NCI-H69 (cell line): ENCODE measurements at places on chromosomes 4 and X.

- no peak for DNase-seq
Measured at GRCh38 chr4:187176261-187176910, 452.7 kb upstream of the FAT1 start.

- DNase-seq = peak; percentile 4
Measured at GRCh38 chrX:39633293-39633692, 464.5 kb downstream of the BCOR start.

DNA sequence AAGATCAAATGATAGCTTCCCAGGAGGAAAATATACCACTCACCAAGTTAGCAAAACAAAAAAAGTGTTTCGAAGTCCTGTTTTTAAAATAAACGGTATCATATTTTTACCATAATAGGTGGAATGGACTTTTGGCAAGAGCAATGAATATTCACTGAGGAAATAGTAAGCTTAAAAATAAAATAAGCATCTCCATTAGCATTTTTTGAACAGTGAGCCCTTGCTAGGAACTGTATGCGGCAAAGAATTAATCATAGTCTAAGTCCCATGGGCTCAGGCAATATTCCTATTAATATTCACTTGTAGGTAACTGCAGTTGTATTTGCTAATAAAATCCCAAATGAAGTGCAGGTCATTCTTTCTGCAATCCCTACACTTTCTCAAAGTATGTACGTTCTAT lies 191.7 kb upstream of the GABRA2 start:
- no peak for DNase-seq

GRCh38 chrX:10015723-10016518 lies 48.8 kb downstream of the CLDN34 start:
- peak; percentile 50 for DNase-seq

- no peak for DNase-seq
Measured at GRCh38 chr4:46645126-46645525, 255.2 kb upstream of the GABRA2 start.

DNA sequence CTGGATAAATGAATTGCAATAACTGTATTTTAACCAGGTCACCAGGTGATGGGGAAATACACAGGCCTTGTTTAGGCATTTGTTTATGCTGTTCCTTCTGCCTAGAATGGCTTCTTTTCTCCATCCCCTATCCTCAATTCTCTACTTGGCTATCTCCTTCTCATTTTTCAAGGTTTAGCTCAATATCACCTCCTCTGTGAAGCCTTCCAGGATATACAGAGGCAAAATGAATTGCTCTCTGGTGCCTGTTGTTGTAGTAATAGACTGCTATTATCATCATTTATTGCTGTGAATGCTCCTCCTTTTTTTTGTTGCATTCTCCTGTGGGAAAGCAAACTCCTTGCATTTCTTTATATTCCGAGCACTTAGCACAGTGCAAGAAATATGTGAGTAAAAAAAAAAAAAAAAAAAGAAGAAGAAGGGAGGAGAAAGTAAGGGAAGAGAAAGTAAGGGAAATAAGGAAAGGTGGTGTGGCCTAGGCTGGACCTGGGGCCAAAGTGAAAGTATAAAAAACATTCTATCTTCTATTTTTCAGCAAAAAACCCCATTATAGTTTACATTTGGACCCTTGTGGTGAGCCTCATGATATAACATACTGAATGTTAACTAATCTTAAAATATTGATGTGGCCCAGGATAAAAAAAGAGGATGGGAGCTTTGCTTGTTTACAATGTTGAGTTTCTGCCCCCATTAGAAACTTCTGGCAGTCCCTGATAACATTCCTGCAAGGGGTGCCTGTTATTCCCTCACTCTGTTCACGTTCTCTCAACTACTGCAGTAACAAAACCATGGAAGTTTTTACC lies 6.3 kb upstream of the STK26 start:
- no peak for DNase-seq

- no peak for DNase-seq
Measured at GRCh38 chr4:129823105-129823504, 727.2 kb downstream of the C4orf33 start.

- peak; percentile 59 for DNase-seq
Measured at GRCh38 chr4:88706574-88706973, 8.9 kb upstream of the NAP1L5 start.

DNA sequence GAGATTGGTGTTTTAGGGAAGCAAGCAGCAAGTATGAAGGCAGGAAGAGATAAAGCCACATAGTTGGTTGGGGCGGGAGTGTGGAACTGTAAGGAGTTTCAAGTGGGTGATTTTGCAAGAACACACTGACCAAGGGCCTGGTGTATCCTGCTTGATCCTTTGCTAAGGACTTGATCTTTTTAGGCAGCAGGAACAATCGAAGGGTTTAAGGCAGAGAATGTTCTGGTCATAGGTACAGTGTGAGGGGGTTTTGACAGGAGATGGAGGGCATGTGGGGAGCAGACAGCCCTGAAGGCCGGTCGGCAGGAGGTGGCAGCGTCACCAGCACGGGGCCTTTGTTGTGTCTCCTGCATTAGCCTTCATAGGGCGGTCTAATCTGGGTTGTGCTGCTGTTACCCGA lies 54.7 kb downstream of the FAM193A start:
- DNase-seq = no peak

GRCh38 chr4:154455111-154455510 lies 36.5 kb downstream of the DCHS2 start:
- no peak for DNase-seq

DNA sequence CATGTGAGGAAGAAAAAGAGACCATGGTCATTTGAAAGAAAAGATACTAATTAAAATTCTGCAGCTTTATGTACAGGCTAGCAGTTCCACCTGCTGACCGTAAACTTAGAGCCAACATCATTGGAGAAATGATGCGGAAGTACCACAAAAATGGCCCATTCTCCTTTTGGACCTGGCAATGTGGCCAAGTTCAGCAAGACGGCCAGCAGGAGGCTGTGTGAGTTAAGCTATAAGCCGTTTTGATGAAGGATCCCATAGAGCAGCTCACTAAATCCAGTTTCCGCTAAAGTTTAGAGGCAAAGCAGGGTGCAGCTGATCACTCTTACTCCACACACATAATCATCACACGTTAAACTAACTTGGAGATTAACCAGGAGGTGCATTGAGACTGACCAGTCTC lies 133.8 kb downstream of the LDB2 start:
- no peak for DNase-seq

- no peak for DNase-seq
Measured at GRCh38 chrX:29617276-29617675, 598.1 kb upstream of the MAGEB2 start.

- peak; percentile 70 for DNase-seq
Measured at GRCh38 chr4:17781300-17782287, at the start of gene FAM184B. FAM184B (minus strand) TSS chr4:17781621; CDS start chr4:17781299, 322 bp downstream.

- DNase-seq = no peak
Measured at GRCh38 chr4:57023104-57023503, 44.4 kb downstream of the POLR2B start.

- no peak for DNase-seq
Measured at GRCh38 chrX:37599729-37600128, 28.3 kb downstream of the LANCL3 start.

DNA sequence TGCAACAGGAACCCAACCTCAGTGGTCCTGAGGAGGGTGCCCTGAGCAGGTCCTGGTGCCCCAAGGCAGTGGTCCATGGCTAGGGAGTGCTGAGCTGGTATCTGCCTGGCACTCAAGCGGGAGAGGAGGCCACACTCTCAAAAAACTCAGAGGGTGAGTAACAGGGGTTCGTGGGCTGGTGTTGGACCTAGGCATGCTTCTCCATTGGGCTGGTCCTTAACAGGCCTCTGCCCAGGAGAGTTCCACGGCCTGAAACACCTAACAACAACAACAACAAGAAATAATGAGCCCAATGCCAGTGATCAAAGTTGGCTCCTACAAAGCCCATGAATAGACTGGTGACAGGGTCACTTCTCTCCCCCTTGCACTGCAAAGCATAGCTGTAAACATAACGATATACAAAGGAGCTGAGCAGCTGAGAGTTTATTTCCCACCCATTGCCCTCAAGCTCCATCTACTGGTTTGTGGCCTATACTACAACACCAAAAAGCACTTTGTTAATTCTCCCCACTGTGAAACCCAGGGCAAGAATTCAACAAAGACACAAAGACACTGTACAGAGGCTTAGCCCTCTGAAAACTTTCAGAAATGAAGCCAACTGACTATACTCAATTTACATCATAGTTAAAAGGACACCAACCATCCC lies 736.1 kb upstream of the ADGRL3 start:
- peak; percentile 20 for DNase-seq

GRCh38 chrX:154549766-154550165 lies 2.3 kb downstream of the IKBKG start:
- DNase-seq = no peak

- peak; percentile 3 for DNase-seq
Measured at GRCh38 chrX:7045238-7045955, 102.1 kb upstream of the STS start.

- DNase-seq = peak; percentile 58
Measured at GRCh38 chrX:120251471-120252011, 929 bp downstream of the ZBTB33 start.

DNA sequence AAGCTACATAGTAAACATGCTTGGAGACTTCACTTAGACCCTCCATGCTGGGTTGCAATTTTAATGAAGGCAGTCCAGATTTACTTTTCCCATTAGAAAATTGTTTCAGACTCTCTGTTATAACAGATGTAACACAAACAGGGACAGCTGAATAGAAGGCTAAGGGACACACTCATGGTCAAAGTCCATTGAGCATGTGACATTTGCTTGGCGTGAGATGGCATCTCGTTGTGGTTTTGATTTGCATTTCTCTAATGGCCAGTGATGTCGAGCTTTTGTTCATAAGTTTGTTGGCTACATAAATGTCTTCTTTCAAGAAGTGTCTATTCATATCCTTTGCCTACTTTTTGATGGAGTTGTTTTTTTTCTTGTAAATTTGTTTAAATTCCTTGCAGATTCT lies 358.2 kb upstream of the CLNK start:
- no peak for DNase-seq

DNA sequence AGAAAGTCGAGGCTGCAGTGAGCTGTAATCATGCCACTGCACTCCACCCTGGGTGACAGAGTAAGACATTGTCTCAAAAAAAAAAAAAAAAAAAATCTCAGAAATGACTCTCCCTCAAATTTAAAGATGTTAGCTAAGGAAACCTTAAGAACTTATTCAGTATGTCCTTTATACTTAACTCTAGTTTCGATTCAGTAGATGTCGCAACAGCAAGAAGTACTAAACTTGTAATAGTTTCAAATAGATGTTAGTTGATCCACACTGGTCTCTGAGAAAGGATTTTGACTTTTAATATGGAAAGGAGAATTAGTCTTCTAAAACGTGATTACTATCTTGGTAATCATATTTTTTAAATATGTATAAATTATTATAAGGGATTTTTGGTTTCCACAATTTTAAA lies 29.6 kb downstream of the NKX3-2 start:
- DNase-seq = no peak

GRCh38 chr4:94642561-94642866 lies 115.2 kb upstream of the BMPR1B start:
- peak; percentile 11 for DNase-seq

- DNase-seq = no peak
Measured at GRCh38 chrX:136211766-136212556, 39.2 kb downstream of the MAP7D3 start.

DNA sequence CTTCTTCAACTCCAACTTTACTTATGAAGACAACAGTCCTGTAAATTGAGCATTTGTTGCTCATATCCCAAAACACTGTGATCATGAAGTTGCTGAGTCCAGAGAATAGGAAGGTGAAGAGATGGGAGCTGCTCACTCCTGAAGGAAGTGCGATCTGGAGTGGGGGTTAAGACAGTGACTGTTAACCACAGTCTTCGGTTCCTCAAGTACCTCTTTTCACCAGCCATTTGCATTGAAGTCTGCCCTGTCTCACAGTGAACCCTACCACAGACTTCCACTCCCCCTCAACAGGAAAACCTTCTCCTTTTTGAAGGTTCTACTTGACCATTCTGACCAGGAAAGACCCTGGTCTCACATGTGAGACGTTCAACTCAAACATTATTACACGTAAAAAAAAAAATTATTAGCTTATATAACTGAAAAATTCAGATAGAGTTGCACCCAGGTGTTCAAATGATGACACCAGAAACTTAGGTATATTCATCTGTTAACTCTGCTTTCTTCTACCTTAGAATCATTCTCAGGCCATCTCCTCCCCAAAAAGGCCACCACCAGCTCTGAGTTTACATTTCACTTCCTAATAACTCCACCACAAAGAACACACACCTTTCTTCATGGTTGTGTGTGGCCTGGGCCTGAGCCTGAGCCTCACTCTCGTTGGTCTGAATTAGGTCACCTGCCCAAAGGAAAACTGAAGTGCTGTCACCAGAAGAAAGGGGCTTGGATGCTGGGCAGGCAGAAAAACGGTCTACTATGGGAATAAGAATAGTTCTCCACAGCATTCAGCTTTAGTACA lies 199.2 kb downstream of the DCTD start:
- DNase-seq = no peak

DNA sequence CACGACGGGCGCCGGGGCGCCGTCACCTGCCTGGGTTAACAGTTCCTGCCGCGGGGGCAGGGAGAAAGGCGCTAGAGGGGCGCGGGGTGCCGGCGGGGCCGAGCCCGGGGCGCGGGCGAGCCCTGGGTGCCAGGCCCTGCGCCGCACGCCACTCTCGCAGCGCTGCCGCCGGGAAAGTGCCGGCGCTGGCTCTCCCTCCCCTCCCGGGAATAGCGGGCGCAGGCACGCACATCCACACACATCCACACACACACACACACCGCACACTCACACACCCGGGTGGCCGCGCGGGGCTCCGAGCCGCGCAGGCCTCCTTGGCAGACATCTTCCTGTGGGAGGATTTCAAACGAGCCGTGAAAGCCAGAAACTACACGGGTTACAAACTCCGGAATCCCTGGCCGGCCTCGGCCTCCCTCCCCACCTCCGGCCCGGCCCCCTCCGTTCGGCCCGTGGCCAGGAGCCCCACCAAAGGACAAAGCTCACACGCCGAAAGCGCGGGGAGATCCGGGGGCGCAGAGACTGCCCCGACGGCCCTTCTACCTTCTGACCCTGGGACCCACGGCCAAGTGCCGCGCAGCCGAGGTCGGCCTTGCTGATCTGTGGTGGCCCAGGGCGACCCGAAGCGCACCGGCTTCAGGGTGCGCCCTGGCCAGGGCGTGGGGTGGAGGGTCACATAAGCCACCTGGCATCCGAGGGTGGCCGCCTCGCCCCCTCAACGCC lies 92.3 kb downstream of the BCOR start:
- DNase-seq = no peak

DNA sequence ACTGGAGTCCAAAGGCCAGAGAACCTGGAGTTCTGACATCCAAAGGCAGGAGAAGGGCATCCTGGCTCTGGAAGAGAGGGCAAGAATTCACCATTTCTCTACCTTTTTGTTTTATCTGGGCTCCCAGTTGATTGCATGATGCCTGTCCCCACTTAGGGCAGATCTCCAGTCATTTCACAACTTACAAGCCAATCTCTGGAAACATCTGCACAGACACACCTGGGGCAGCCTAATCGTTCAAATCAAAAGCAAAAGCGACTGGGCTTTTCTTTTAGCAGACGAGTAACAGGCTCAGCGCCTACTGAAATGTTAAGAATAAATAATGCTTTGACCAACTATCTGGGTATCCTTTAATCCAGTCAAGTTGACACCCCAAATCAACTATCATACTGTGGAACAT lies 136.0 kb upstream of the NPY2R start:
- DNase-seq = no peak

GRCh38 chr4:94426783-94427182 lies 25.0 kb upstream of the PDLIM5 start:
- DNase-seq = no peak

- DNase-seq = no peak
Measured at GRCh38 chr4:99061048-99061700, 27.4 kb downstream of the ADH5 start.
